ENCODE measurements at places on chromosomes 2 and 18.
A peak's percentile ranks its signal among the peaks of the same experiment; 100 is the strongest.

GRCh38 chr18:63736876-63737275 lies 34.1 kb downstream of the SERPINB11 start:
- DNase-seq = no peak

DNA sequence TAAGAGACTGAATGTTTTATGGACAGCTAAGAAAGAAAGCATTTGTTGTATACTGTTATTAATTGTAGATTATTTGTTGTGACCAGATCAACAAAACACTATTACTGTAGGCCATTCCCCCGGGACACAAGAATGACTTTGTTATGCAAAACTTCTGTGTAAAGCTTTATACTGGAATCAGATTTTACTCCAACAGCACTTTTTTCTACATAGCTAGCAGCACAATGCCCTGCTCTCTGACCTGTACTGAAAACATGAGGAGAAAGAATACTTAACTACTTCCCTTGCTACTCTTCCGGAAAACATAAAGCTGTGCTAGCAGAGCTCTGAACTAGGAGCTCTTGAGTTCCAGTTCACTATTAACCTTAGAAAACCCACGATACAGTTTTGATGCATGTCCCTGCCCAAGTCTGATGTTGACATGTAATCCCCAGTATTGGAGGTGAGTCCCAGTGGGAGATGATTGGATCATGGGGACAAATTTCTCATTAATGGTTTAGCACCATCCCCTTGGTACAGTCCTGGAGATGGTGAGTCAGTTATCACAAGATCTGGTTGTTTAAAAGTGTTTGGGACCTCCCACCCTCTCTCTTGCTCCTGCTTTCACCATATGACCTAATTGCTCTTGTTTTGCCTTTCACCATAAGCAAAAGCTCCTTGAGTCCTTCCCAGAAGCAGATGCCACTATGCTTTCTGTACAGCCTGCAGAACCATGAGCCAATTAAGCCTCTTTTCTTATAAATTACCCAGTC lies 601.1 kb upstream of the PIK3C3 start:
- DNase-seq = no peak

DNA sequence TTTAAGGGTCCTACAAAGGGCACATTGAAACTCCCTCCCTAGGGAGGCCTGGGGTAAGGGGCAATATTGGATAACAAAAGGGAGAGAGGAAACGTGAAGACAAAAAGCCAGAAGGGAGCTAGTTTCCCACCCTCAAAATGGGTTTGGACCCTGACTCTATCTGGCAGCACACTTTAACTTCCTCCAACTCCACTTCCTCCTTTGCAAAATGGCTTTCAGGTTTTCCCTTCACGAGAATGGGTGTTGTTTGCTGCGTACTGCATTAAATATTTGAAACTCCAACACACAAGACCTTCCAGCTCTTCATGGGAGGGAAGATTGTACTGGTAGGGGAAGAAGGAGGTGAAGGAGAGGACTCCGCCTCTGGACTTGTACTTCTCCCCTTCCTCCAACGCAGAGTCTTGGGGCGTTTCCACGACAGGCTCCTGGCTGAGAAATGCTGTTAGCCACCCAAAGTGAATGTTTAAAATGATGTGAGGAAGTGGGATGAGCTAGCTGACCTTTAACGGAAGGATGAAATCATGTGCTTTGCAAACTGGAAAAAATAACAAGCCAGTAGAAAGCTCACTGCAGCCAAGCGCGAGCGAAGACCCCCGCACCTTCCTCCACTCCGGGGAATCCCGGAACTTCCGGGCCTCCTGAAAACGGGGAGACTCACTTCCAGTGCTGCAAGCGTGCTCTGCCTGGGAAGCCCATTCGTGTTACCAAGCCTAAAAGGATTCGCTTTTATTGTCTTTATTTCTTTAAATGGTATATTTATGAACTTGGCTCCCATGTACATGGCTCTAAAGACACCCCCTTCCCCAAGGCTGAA lies 85.6 kb downstream of the VIT start:
- no peak for DNase-seq

GRCh38 chr2:26438526-26438925 lies 36.8 kb downstream of the DRC1 start:
- DNase-seq = peak; percentile 29

- DNase-seq = no peak
Observed at GRCh38 chr2:183488421-183488820, 364.2 kb downstream of the NUP35 start.

DNA sequence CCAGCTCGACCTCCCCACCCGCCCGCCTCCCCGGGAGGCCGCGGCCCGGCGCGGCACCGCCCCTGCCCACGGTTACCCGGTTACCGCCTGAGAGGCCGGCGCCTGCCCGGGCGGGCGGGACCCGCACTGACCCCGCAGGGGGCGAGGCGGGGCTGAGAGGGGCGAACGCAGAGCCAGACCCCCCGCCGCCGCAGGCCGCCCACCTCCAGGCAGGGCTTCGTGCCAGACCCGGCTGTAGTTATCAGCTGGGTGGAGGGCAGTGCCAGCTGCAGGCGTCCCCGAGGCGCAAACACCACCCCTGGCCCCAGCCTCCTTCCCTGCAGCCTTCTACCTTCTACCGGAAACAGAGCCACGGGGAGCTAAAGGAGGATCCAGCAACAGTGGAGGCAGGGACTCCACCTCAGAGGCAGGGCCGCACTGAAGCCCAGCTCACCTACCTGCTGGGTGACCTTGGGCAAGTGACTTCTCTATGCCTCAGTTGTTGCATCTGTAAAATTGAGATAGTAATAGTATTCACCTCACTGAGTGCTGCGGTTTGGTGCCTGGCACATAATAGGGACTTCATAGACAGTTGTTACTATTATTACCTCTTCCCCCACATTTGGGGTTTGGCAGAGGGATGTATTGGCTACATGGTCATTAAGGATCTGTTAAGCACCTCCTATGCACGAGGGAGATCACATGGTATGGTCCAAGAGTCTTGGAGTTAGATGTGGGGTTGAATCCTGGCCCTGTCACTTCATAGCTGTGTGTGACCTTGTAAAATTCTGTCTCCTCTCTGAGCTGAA lies 231.6 kb upstream of the SMAD2 start:
- no peak for DNase-seq

GRCh38 chr2:10940596-10940995 lies 28.9 kb downstream of the KCNF1 start:
- DNase-seq = no peak

- no peak for DNase-seq
Observed at GRCh38 chr2:18924386-18924785, 335.0 kb upstream of the NT5C1B start.

DNA sequence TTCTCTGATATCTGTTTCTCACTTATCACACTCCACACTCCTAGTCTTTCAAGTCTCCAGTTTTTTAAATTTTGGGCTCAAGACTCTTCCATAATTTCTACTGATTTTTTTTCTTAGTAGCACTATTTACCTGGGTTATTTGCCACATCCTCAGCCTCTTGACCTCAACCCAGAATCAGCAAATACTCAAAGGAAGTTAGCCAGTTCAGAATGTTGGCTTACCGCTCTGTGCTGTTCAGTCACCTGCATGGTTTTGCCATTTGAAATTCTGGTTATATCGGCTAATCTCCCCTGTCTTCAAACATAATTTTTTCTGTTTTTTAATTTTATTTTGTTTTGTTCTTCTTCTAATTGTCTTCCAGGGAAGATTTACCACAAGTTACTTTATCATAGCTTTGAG lies 412.6 kb downstream of the PTH2R start:
- no peak for DNase-seq

DNA sequence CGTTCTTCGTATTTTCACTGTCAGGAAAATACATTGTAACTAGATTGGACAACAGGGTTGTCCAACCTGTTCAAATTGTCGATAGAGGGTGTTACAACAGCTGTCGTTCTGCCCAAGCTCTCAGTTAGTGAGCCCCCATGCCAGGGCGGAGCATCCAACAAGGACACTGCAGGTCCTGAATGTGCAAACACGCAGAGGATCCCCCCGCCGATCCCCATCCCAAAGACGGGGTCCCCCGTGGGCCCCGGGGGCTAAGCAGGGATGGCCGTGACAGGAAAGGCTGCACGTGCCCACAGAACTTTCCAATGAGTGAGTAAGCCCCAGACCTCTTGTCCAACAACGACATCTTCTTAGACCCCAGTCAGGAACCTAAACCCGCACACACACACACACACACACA lies 140.8 kb downstream of the PXDN start:
- no peak for DNase-seq

GRCh38 chr2:190366248-190366753 lies 22.9 kb downstream of the INPP1 start:
- no peak for DNase-seq

DNA sequence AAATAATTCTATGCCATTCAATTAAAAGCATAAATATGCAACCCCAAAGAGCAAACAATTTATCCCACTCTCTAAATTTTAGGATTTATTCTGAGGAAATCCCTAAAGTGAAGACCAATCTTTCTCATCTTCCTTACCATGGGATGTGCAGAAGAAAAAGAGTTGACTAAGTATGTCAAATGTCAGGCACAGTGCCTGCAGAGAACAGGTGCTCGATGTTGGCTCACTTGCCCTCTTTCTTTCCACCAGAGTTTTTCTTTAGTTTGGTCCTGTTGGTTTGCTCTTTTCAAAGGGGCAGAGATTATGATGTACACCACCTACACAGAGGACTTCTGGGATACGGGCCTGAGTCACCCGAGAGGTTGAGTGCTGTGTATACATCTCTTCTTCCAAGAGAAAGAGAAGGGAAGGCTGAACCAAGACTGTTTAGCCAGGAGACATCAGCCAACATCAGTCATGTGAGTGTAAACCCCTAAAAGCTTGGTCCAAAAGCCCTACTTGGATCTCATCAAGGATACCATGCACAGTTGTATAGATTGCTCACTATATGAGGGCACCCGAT lies 51.7 kb downstream of the SUMO1 start:
- no peak for DNase-seq

DNA sequence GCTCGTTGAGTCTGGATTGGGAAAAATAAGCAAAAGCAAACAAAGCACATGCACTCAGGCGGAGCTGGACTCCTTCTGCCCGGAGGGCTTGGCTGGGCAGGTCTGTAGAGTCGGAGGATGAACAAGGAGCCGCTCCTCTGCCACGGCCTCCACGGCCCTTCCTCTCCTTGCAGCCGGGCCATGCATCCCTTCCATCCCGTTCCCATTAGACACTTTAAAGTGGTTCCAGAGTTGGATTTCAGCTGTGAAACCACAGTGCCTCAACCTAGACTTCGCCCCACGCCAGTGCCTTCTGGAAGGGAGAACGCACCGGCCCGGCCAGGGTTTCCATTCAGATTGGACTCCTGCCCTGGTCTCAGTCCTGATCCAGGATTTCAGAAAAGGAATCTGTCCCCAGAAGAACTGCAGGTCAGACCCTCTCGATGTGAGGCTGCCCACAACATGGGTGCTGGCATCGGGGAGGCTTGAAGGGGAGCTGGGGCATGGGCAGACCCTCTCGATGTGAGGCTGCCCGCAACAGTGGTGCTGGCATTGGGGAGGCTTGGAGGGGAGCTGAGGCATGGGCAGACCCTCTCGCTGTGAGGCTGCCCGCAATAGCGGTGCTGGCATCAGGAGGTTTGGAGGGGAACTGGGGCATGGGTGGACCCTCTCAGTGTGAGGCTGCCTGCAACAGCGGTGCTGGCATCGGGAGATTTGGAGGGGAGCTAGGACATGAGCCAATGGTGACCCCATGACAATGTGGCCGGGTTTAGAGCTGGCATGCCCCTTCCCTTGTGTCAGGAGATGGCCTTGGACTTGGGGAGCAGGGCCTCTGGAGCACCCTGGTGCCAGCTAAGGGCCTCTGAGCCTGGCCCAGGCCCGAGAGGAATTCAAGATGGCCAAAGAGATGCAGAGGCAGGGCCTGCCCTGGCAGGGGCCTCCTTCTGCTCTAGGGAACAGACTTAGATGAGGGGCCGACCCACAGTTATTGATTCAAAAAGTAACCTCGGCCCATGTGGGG lies 304.5 kb downstream of the NDUFA10 start:
- no peak for DNase-seq

GRCh38 chr2:120896901-120897300 lies 161.2 kb downstream of the GLI2 start:
- DNase-seq = no peak

- no peak for DNase-seq
Observed at GRCh38 chr2:142827170-142827569, 50.3 kb upstream of the KYNU start.

GRCh38 chr2:147273106-147273505 lies 571.7 kb upstream of the ACVR2A start:
- DNase-seq = no peak

All from fibroblast of gingiva (primary cell).